ENCODE measurements at places on chromosomes 3 and 15.

GRCh38 chr15:78620527-78621421 lies at the start of gene CHRNA3:
Gene CHRNA3 (minus strand): TSS chr15:78620996. CDS start chr15:78620794, 202 bp downstream.
- DNase-seq, result peak; percentile 3

GRCh38 chr15:95284933-95285421 lies 1045.5 kb upstream of the NR2F2 start:
- DNase-seq, result peak; percentile 27

DNA sequence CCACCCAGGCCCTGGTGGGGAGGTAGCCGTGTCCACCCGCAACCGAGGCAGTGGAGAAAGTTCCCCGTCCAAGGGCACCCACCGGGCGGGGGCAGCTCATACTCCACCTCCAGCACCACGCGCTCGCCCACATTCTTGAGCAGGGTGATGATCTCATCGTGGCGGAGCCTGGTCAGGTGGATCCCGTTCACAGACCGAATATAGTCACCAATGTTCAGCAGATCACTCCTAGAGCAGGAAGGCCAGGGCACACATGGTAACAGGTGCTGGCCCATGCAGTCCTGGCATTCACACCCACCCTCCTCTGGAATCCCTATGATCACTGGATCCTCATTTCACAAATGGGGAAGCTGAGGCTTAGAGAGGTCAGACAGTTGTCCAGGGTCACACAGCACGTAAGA lies 15.8 kb downstream of the GRIP2 start:
- DNase-seq, result no peak

- DNase-seq, result peak; percentile 35
These were observed 118.3 kb downstream of the TIGIT start for GRCh38 chr3:114411811-114412803.

GRCh38 chr3:35722902-35723301 lies 83.6 kb downstream of the ARPP21 start:
- no peak for DNase-seq

DNA sequence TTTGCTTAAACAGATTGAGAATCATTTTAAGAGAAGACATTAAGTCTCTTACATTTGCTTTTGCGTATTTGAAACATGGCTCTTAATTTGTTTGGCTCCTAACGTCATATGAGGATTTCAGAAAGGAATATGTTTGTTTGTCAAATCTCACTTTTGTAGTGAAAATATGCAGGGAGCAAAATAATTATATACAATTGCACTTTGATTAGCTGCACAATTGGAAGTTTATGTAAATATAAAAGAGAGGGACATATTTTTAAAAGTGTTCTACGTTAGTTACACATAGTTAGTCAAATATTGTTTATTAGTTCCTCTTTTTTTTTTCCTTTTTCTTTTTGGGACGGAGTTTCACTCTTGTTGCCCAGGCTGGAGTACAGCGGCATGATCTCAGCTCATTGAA lies 42.7 kb upstream of the GOLIM4 start:
- DNase-seq, result no peak

- no peak for DNase-seq
These were observed 6.0 kb downstream of the WNT5A start for GRCh38 chr3:55480911-55481743.

GRCh38 chr3:37096975-37097374 lies 77.4 kb downstream of the LRRFIP2 start:
- DNase-seq, result no peak

DNA sequence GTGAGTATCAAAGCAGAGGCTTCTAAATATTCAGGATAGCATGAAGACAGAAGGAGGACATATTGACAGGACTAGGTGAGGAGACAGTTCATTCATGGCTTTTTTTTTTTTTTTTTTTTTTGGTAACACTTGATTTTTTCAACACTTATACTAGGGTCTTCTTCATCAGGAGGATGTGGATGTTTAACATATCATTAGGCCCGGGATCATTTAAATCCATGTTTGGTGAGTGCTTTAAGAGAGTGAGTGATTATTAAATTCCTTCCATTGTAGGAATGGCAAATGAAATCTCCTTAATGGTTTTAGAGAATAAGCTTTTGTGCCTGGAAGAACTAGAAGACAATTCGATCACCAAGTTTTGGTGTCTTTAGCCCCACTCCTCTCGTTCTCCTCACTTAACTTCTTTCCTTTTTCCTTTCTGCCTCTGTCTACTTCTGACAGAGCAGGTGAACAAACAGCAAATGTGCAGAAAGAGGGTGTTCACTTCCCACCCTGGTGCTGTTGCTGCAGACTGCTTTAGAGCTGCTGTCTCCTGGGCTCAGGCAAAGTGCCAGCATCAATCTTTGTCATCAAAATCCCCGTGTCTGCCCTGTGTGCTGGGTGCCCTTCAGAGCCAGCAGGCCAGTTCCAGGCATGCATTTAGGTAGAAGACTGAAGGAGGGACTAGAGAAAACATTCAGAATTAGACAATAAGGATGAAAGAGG lies 35.6 kb upstream of the RAB11A start:
- no peak for DNase-seq

- no peak for DNase-seq
These were observed 24.0 kb upstream of the SRP14 start for GRCh38 chr15:40062816-40063562.

DNA sequence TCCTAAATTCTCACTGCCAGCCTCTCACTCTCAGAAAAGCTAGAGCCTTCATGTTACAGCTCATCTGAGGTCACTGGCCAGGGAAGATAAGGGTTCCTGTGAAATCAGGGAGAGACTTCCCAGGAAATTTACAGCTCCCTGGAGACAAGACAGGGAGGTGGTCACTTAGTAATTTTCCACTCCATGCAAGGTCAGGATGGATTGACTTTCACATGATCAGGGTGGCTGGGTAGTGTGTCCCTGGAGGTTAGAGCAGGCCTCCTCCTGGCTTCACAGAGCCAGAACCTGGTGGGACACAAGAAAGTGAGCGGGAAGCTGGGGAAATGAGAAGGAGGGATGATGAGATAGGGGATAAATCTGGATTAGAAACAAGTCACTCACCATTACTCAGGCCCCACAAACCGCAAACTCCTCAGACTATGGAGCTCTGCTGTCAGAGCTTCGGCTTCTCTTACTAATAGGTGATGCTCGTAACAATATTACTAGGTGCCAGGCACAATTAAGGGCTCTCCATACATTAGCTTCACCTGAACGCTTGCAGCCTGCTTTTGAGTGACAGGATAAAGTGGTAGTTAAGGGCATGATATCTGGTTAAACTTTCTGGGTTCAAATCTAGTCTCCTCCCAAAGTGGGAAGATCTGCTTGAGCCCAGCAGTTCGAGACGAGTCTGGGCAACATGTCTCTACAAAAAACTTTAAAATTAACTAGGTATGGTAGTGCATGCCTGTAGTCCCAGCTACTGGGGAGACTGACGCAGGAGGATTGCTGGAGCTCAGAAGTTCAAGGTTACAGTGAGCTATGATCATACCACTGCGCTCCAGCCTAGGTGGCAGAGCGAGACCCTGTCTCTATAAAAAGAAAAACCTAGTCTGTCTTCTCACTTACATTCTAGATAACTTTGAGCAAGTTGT lies 24.9 kb downstream of the DUOX2 start:
- no peak for DNase-seq

- no peak for DNase-seq
These were observed 3.0 kb downstream of the ZSCAN2 start for GRCh38 chr15:84603630-84604379.

GRCh38 chr3:123632161-123632655 lies 47.4 kb upstream of the HACD2 start:
- DNase-seq, result no peak

Measured in kidney capillary endothelial cell (primary cell).